ENCODE measurements at places on chromosomes 3 and 15.

GRCh38 chr3:148879256-148879655, 14.2 kb downstream of the CPA3 start:
- DNase-seq = no peak

DNA sequence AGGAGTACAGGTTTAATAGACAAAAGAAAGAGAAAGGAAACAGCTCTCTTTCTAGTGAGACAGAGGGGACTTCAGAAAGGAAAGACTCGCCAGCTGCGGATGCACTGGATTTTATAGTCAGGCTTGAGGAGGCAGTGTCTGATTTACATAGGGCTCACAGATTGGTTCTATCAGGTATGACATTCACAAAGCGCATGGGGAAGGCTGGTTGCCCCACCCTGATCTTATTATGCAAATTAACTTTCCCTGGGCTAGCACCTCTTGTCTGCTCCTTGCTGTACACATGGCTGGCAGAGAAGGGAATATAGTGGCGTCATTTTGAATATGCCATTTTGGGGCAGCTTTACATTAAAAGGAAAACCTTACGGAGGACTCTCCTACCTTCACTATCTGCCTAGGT, 938.4 kb upstream of the SEMA6D start:
- DNase-seq = no peak

GRCh38 chr3:131110087-131110486, 83.4 kb downstream of the NEK11 start:
- DNase-seq = peak; percentile 65

- no peak for DNase-seq
Observed at GRCh38 chr3:171781711-171782127, 28.6 kb downstream of the PLD1 start.

DNA sequence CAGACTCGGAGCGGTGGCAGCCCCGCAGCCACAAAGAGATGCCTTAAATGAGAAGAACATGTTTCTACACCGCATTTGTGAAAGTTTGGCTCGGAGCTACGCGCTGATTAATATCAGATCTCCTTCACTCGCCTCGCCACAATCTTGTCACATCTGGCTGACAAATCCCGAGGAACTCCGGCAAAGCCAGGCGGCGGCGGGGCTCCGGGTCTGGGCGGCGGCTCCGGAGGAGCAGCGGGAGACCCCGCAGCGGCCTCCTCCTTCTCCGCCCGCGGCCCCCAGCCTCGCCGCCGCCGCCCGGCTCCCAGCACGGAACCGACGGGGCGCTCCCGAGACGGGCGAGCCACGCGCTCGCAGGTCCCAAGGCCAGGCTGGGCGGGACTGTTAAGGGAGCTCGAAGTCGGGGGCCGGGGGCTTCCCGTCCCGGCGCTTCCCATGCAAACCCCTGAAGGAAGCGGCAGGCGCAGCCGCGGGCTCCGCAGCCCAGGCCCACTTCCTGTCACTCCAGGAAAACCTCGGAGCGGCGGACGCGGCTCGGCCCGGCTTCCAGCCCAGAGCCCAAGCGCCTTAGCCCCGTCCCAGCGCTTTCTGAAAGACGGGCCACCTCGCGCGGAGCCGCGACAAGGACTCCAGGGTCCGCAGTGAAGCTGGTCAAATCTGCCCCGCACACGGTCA, 1.2 kb downstream of the BNC1 start:
- DNase-seq = peak; percentile 75

- DNase-seq = no peak
Observed at GRCh38 chr3:3605226-3605625, 194.0 kb upstream of the LRRN1 start.

DNA sequence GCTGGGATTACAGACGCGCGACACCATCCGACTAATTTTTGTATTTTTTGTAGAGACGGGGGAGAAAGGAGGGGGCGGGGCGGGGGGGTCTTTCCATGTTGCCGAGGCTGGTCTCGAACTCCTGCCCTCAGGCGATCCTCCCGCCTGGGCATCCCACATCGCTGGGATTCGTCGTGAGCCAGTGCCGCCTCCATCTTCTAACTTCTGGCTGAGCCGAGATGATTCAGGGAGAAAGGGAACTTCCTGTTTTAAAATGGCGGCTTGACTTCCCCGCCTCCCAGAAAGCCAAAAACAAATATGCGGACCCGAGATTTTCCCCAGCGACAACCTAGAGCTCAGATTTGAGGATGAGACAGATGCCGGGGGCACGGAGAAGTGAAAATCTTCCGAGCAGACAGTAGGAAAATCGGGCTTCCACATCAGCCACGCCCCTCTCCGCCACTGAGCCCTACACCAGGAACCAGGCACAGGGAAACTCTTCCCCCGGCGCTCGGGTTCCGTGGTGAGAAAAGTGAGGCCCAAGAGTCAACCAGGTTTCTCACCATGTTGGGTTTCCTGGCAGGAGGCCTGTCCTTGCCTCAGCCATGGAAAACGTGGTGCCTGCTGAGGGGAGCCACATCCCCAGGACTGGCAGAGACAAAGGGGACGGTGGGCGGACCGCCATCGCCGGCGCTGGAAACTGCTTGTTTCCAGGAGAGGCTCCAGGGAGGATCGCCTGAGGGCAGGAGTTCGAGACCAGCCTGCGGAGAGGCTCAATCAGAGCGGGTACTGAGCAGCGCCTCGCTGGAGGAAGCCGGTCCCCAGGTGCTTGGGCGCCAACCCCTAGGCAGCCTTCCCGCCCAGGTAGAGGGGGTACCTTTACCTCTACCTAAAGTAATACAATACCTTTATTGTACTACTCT, 18.7 kb downstream of the CHST14 start:
- DNase-seq = no peak

GRCh38 chr3:136544532-136544931, 207.6 kb downstream of the STAG1 start:
- no peak for DNase-seq

DNA sequence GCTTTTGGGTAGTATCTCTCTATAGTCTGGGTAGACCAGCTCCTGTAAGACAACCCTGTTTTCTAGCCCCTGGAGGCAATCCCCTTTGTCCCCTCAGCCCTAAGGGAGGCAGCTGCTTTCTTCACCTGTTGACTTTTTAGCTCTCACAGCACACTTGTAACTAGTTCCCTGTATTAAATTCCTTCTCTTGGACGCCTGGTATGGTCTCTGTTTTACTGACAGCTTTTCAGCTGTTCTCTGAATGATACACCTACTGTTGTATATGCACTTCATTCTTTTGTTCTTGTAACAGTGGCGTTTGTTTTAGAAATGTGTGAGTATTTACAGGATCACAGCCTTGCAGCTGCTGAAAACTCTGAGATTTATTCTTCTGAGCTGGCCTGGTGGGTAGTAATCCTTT, 413.0 kb upstream of the RBMS3 start:
- DNase-seq = no peak

DNA sequence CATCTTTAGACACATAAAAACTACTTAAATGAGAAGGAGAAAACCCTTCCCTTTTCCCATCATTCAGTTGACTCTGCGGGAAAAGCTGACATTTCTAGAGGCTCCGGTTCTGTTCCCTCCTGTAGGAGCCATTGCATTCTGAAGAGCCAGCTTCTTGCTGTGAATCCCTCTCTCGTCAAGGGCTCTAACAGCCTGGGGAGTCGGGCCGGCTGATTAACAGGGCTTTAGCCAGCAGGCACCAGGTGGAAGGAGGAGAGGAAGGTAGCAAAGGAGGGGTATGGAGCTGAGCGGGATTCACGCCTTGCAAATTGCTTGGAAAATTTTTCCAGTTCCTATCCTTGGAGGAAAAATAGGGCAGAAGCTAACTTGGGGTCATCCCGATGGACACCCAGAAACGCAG, 108.3 kb upstream of the UBE2E1 start:
- DNase-seq = no peak

DNA sequence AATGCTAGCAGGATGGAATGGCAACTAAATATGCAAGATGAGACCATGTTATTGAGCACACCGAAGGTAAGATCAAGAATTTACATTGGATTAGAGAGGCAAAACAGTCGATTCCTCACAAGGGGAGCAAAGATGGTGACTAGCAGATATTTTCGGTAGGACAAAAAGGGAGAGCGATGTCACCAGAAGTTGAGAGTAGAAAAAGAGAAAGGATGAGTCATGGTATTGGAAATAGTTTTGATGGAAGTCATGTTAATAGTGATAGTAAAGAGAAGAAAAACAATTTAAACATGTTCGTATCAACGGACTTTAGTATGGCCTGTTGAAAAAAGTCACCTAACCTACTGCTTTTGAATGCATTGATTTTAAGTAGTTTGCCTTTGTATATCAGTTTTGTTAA, 55.0 kb downstream of the UBE2E2 start:
- no peak for DNase-seq

DNA sequence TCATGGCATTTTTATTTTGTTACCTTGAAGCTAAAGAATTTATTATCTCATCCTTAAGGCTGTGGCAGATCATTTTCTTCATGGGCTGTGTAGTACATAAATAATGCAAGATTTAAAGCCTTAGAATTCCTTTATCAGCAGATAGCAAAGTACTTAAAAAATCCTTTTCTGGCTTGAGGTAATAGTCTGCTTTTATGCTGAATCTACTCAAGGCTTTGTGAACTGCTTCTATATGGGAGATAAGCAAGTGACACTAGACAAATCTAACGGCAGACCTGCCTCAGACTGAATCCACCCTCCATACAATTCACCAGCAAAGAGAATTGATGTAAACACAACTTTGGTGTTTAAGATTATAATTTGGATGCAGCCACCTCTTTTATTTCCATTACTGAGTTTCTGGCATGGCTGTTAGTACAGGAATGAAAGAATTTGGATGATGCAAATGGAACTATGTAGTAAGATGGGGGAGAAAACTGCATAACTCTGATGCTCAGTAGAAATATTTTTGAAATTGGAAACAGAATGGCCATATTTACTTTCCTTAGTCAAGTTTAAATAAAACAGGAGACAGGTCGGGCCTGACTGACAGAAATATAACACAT, 1121.5 kb downstream of the NAALADL2 start:
- no peak for DNase-seq

DNA sequence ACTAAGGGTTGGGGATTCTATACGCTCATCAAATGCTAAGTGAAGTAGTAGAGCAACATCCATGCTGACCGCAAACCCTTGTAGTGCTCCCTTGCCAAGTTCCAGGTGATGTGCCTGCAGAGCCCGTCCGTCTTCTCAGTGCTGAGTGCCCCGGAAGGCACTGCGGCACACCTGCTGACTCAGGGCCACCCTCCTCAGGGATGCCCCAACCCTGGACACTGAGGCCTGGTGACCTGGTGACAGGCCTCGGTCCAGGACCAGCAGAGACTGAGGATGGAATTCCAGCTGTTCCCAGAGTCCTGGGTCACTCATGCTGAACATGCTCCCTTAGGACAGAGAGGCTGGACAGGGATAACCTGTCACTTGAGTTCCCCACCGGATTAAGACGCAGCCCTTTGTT, 422.5 kb downstream of the OCA2 start:
- no peak for DNase-seq

DNA sequence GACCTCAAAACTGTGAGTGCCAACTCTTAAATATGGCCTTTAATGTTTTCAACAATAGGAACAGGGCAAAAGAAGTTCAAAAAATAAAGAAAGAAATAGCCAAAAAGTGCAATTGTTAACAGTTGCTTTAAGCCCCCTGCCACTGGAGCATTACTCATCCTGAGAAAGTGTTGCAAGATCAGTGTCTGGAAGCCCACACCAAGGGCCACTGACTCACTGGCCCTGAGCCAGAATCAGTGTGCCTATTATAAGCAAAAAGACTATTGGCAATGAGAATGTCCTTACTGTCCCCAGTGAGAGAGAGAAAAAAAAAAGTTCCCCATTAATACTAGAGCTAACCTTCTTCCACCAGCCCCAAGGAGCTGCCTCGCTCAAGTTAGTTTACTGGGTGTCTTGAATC, 480.1 kb upstream of the ZNF385D start:
- peak; percentile 77 for DNase-seq

GRCh38 chr15:30023798-30024295, 58.9 kb upstream of the GOLGA8J start:
- DNase-seq = no peak

DNA sequence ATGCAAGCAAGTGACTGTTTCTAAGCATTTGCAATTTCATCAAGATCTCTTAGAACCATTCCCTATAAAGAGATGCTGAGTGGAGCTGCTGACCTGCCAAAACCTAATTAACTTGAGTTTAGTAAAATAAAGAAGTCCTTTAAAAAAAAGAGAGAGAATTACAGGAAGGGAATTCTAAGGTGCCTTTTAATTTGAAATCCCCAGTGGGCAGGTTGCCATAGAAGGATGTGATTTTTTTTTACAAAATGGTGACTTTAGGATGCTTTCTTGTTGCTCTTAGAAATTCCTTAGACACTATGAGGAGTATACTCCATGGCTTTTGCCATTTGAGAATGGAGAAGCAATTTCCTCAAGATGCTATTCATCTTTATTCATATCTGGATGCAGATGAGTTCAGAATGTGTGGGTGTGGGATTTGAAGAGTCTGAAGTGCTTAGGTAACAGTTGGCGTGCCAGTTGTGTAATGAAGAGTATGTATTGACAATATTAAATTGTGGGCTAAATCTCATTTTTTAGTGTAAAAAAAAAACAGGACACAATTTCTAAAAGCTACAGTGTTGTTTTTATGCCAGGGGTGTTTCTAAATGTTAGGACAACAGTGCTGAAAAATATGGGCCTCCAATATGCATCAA, 13.6 kb downstream of the LRRC3B start:
- DNase-seq = no peak

DNA sequence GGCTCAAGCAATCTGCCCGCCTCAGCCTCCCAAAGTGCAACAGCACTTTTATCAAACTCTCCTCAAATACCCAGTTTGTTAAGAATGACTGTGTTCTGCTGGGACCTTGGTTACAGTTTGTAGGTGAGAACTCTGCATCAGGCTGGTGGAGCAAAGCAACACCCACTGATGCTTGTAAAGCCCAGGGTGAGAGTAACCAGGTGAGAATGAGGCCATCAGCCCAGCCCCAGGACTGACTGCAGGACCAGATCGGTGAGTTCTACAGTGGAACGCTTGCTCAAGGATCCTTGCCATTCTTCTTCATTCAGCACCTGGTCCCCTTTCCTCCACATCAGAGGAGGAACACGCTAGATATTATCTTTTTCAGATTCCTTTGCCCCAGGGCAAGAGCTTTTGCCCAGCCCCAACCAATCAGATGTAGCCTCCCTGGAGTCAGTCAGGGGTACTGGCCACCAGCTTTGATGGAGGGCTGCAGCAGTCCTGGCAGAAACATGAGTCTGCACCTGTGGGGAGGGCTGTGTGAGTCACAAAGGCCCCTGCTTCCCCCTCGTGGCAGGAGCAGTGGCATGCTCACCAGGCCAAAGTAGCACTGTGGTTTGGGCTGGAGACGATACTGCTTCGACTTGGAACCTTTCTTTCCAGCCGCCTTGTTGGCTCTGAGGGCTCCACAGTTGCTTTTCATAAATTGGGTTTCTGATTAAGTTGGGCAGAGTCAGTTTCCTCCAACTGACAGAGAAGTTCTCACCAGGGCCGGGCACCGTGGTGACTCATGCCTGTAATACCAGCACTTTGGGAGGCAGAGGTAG, 3.5 kb upstream of the SHISA5 start:
- DNase-seq = peak; percentile 99

DNA sequence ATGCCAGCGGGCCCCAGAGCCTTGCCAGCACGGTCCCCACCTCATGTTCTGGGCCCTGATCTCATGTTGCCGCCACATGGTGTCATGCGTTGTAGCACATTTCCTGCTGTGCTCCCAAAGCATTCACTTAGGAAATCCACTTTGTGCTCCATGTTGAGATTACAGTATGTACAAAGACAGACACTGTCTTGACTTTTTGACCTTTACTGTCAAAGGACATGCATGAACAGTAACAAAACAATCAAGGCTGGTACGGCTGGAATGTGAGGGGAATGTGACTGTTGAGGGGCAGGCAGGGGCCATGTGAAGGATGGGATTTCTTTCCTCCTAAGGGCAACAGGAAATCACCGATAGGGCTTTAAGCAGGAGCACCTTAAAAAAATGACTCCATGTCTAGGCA, 53.3 kb upstream of the RPL32 start:
- DNase-seq = no peak
